ENCODE measurements at places on chromosomes 5 and 9. TPM values are rescaled to one million over a fixed set of nuclear protein-coding genes. Genes with fewer than 3 reads are reported as not detected.

Gene IL7R
- not detected for total RNA-seq

GRCh38 chr5:177404641-177405179 lies 4.2 kb upstream of the PFN3 start:
- DNase-seq: no peak

GRCh38 chr5:138565100-138565821 lies 9.9 kb downstream of the HSPA9 start:
- no peak for DNase-seq

DNA sequence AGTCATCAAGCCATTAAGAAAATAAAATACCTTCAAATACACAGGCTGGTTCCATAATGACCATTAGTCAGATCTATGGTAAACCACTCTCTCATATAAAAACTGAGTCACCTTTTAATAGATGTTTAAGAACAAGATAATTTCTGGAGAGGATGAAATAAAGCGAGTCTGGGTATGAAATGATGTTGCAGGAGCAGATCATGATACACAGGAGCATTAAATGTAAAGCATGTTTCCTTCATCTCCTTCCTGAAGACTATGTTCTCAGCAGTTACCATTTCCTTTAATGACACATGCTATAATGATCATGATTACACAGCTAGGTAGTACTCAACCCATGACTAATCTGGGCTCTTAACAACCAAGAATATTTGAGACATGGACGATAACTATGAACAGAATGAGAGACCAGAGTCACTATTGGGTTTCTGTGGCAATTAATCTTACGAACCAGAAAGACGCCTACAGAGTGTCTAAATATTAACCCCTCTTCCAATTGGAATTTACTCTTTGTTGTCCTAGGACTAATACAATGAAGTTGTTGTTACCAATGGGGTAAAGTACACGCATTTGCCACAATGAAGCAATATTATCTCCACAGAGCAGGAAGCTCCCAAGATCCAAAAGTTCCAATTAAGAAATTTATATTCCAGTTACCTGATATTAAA lies 105.6 kb downstream of the NR6A1 start:
- peak; percentile 96 for DNase-seq

GRCh38 chr9:5269249-5269715 lies 35.2 kb downstream of the RLN2 start:
- DNase-seq: peak; percentile 76
